Activated CD8-positive, alpha-beta memory T cell treated with anti-CD3 and anti-CD28 coated beads, Interleukin-2, amount 10 ng/mL, durations not matched to agents 7 days and 5 days (primary cell): ENCODE measurements at places on chromosomes 1 and 21.

GRCh38 chr1:229221106-229222019 lies 49.5 kb upstream of the RAB4A start:
- no peak for DNase-seq

DNA sequence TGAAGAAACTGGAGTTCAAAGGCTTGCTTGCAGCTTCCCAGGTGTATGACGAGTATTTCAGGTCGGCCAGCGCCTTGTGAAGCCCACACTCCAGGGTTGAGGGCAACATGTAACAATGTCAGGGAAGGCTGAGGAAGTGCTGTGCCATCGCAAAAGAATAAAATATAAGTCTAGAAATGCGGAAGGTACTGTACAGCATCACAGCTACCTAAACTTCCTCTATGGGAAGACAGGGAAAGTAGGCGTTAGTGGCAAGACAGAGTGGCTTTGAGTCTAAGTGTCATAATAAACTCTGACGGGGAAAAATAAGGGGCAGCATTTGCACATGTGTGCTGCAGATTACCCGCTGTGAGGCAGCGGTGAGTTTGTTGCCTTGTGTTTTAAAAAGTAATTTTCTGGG lies 28.9 kb downstream of the DOP1B start:
- DNase-seq, result no peak

- no peak for DNase-seq
Observed at GRCh38 chr1:76669131-76669530, 198.1 kb upstream of the ST6GALNAC5 start.

DNA sequence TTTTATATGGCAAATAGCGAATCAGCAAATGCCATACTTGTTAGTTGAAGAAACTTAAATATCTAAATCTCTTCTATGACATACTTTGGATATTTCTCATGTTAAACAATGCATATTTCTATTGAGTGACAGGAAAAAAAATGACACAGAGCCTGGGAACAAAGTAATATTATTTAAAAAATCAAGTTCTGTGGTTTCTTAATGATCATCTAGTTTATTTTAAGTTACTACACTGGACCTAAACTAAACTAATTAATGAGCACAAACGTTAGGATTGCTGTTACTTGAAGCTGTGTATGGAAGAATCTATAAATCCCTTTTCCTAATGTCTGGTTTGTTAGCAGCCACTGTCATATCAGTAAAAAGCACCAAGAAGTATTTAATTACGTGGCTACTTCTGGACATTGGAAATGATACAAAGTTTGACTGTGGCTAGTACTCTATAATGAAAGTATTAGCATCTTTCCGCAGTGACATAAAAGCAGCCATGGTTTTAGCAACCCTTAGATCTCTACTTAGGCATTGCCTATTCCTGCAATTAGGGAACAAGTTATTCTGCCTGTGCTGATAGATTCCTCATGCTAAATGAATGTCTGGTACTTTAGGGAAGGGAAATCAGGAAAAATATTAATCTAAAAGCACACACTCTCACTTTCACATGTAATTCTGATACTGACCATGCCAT lies 981.7 kb upstream of the B3GALT2 start:
- no peak for DNase-seq

GRCh38 chr1:201955729-201956143 lies 433 bp downstream of the TIMM17A start:
- DNase-seq, result no peak

DNA sequence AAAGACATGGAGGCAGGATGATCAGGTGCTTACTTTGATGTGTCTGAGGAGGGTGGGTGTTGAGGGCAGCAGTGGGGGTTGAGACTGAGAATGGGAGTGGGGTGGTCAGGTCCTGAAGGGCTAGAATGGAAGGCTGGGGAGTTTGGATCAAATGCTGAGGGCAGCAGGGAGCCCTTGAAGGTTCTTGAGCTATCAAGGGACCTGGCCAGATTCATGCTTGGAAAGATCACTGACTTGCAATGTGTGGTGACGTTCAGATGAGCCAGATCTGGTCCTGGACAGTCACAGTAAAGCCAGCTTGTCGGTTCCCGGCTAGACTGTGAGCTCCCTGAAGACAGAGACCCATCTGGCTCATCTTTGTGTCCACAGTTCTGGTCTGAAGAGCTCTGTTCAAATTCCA lies 3.8 kb downstream of the EPHB2 start:
- DNase-seq, result no peak

DNA sequence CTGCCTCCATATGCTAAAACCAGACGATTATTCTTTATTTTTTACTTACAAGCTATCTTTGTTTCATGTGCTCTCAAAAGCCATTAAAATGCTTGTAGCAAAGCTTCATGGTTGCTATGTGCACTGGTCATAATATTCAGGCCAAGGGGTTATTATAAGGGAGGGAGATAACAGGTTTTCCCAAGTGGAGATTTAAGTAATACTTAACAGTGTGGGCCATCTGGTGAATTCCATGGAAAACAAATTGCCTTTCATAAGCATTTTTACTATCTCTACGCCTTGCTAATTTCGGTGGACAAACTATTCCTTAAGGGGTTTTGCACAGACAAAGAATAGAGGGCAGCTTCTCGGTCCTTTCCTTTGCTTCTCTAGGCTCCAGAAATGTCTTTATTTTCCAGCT lies 137.8 kb downstream of the NUF2 start:
- DNase-seq, result no peak

- no peak for DNase-seq
Observed at GRCh38 chr1:164648636-164649035, 89.7 kb downstream of the PBX1 start.

DNA sequence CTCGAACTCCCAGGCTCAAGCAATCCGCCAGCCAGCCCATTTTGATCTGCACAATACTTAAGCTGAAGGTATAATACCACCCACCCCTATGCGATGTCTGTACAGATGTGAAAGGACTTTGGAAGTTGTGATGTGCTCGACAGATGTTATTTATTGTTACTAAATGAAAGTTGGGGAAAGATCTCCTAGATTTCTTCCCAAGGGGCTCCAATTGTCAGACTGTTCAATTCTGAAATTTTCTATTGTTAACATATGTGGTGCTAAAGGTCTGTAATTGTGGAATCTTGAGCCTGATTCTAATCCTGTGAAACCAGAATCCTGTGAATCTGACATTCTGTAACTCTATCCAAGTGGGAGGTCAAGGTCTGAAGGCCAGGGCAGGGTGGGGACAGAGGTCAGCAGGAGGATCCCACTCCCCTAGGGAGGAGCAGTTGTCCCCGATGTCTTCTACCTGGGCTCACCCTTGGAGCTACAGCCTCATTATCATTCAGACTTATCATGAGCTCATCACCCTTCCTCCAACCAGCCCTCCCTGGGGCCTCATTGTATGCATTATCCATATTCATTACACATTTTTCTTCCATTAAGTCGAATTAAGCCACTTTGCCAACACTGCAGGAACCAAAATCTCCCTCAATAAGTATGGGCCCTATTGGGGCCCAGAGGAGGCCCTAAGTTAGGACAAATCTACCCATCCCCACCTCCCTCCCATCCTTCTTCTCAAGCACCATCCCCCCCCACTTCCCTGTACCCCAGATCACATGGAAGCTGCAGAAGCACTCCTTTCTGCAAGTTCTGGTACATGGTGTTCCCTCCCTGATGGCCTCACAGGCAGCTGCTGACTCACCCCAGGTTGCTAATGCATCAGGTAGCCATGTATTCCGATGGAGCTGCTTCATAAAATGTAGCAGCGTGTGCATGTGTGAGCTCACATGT lies 32.3 kb downstream of the SHISAL2A start:
- DNase-seq, result no peak

- DNase-seq, result no peak
Observed at GRCh38 chr1:8481650-8482380, 163.9 kb downstream of the SLC45A1 start.

- no peak for DNase-seq
Observed at GRCh38 chr1:185350027-185350442, 33.0 kb upstream of the IVNS1ABP start.

- DNase-seq, result no peak
Observed at GRCh38 chr1:50268049-50268448, 155.2 kb downstream of the DMRTA2 start.

GRCh38 chr1:43067977-43068751 lies 103.9 kb downstream of the EBNA1BP2 start:
- DNase-seq, result no peak

DNA sequence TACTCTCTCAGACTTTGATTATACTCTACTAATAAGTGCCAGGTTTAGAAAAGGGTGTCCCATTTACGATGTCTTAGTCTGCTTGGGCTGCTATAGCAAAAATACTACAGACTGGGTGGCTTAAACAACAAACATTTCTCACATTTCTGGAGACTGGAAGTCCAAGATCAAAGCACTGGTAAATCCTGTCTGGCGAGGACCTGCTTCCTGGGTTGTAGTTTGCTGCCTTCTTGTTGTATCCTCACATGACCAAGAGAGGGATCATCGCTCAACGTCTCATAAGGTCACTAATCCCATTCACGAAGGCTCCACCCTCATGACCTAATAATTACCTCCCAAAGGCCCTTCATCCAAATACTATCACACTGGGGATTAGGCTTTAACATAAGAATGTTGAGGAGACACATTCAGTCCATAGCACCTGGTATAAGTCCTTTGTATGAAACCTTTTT lies 12.0 kb downstream of the PRDX6 start:
- no peak for DNase-seq

- DNase-seq, result no peak
Observed at GRCh38 chr1:101588677-101589076, 351.9 kb downstream of the S1PR1 start.

DNA sequence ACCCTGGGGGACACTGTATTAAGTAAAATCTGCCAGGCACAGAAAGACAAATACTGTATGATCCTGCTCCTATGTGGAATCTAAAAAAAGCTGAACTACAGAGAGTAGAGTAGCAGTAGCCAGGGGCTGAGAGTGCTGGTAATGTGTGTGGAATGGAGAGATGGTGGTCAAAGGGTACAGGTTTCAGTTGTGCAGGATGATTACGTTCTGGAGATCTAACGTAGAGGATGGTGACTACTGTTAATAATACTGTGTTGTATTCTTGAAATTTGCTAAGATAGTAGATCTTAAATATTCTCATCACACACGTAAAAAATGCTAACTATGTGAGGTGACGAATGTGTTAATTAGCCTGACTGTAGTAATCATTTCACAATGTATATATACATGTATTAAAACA lies 39.8 kb upstream of the GNG4 start:
- DNase-seq, result no peak

- DNase-seq, result no peak
Observed at GRCh38 chr1:107449326-107449725, 308.5 kb downstream of the NTNG1 start.

- no peak for DNase-seq
Observed at GRCh38 chr1:21280482-21280881, 9.8 kb downstream of the ECE1 start.

DNA sequence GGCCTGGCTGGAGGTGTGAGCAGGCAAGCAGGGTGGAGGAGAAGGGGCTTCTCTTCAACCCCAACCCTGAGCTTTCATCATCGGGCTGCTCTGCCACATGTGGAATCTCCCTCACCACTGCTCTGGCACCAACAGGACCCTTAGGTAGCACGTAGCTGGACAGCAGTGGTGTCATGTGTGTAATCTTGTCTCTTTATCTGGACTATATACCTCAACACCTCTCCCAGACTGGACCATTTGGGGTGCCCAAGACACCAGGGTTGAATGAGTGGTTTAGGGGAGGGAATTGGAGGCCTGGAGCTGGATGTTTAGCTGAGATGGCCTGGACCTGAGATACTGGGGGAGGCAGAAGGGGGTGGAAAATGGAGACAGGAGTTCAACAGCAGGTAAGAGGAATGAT lies 63.0 kb downstream of the UBE2T start:
- DNase-seq, result peak; percentile 35

DNA sequence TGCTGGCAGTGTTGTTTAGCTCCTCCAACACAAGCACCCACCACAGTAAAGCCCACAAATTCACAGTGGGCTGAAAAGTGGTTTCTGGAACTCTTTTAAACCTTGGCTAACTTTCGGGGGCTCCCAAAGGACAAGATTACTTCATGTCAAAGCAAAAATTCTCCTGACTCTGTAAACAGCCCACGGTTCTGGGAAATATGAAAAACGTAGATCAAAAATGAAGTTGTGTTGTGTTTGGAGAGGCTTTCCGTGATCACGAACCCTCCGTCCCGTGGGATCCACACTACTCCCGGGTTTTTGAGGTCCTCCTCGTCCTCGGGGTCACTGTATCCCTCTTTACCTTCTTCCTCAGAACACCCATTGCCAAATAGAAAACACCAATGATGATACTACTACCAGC lies 159.0 kb upstream of the RUNX1 start:
- DNase-seq, result no peak

GRCh38 chr21:33113131-33113530 lies 43.2 kb downstream of the OLIG1 start:
- DNase-seq, result no peak
